NCI-H2227 treated with DMSO at 0.1 percent for 48 hours (cell line): ENCODE measurements at places on chromosomes 6 and 20.

DNA sequence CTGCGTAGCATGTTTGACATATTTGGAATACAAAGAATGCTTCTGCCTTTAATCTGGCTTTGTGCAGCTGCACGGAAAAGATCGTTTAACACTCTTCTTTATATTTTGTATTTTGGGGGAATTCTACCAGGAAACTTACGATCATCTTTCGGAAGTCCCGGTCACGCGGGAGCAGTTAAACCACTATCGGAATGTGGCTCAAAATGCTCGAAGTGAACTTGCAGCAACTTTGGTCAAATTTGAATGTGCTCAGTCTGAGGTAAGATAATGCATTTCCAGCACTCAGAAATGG lies 42.3 kb downstream of the CCDC170 start:
- DNase-seq = no peak

- DNase-seq = no peak
These were observed 72.0 kb downstream of the PREP start for GRCh38 chr6:105330913-105331312.

GRCh38 chr6:115362234-115362633 lies 698.5 kb downstream of the FRK start:
- no peak for DNase-seq

GRCh38 chr20:32249030-32249738 lies 28.3 kb upstream of the KIF3B start:
- DNase-seq = no peak

DNA sequence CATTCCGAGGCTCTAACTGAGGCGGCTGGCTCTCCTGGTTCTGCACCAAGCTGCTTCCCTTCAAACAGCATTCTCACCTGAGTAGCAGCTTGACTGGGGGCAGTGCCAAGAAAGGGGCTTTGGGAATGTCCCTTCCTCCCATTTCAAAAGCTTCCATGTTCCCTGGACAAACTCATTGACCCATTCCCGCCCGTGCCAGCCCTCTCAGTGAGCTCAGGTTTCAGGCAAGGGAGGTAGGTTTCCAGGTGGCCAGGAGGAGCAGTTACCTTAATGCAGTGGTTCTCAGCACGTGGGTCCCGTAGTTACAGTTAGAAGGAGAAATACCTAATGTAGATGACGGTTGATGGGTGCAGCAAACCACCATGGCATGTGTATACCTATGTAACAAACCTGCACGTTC lies 135.2 kb downstream of the ELOVL4 start:
- DNase-seq = no peak
